SIG-M5 (cell line): ENCODE measurements at places on chromosomes 16 and 17.

- no peak for DNase-seq
Measured at GRCh38 chr16:22123146-22123545, 30.8 kb downstream of the VWA3A start.

GRCh38 chr16:75252946-75253911 is 1.8 kb upstream of the BCAR1 start:
- no peak for DNase-seq

DNA sequence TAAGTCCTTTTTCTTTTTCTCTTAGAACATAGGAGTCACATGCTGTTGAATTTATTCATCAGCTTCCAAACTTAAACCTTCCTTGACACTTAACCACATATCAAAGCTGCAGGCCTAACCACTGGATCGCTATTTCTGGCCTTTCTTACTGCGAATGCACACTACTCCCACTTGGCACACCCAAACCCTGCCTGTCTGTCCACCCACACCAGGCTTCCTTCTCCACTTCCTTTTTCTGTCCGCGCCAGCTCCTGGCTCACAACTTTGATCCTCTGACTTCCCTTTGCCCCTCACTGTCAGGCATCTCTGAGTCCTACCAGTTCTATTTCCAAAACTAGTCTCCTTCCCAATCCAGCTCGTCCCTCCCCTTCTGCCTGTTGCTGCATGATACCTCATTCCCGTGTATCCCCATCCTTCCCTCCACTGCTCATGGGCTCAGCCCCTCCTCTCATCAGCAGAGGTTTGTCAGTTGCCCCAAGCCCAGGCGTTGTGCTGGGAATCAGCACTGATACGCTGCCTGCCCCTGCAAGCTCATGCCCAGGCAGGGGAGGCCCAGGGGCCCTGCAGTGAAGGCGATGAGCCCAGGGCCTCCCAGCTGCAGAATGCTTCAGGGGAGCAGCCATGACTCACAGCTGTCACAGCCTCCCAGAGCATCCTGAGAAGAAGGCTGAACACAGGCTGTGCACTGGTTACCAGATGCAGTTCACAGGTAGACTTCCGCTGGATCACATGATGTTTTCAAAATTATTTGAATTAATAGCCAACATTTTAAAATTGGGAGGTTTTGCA is 179.8 kb downstream of the KATNIP start:
- DNase-seq, result no peak

DNA sequence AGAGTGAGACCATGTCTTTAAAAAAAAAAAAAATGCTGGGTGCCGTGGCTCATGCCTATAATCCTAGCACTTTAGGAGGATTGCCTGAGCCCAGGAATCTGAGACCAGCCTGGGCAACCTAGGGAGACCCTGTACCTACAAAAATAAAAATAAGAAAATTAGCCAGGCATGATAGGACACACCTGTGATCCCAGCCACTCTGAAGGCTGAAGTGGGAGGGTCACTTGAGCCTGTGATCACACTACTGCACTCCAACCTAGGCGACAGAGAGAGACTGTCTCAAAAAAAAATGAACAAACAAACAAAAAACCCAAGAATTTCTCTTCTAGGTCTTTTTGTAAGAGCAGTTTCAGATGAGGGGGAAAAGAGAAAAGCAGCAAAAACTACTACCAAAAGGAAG is 34.6 kb downstream of the NME2 start:
- DNase-seq, result no peak

DNA sequence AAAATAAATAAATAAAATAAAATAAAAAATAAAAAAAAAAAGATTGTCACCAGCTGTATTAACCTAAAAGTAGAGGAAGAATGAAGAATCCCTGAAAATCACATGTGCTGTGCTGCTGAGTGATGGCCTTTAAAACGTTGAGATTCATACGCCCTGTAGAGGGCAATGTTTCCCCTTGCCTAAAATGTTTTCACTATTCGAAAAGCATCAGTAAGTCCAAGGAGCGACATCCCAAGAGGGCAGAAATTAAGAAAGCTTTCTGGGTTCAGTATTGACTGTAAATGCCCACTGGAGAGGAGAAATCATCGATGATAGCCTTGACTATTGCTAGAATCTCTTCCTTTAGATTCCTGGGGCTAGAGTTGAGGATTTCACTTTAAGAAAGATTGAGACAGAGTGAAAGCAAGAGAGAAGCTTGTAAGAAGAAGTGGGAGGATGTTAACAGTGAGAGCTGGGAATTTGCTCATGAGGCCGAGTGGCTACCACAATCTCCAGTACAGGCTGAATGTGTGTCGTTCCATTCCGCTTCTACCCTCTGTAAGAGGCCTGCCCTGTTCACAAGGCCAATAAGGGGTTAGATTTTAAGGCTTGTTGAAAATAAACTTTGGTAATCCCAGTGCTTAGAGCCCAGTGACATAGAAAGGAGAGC is 170.8 kb upstream of the FAM20A start:
- no peak for DNase-seq

- DNase-seq, result no peak
Measured at GRCh38 chr16:85707528-85708095, 18.9 kb upstream of the GINS2 start.

GRCh38 chr16:30644334-30644830 is 6.4 kb upstream of the PRR14 start:
- DNase-seq, result no peak

DNA sequence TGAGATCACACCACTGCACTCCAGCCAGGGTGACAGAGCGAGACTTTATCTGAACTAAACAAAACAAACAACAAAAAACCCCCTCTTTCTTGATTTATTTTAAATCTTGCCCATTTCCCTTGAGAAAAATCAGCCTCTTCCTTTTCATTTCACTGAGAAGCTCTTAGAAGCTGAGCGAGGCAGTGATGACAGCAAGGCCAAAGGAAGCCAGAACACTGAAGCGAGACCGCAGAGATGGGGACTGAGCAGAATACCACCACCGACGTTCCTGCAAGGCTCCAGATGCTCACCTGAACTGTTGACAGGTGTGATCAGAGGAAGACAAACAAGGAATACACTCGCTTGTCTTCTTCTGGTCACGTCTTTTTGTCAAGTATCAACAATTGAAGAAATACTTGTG is 30.5 kb upstream of the IRF8 start:
- no peak for DNase-seq

GRCh38 chr17:57604771-57605674 is 140.1 kb downstream of the CCDC182 start:
- no peak for DNase-seq

DNA sequence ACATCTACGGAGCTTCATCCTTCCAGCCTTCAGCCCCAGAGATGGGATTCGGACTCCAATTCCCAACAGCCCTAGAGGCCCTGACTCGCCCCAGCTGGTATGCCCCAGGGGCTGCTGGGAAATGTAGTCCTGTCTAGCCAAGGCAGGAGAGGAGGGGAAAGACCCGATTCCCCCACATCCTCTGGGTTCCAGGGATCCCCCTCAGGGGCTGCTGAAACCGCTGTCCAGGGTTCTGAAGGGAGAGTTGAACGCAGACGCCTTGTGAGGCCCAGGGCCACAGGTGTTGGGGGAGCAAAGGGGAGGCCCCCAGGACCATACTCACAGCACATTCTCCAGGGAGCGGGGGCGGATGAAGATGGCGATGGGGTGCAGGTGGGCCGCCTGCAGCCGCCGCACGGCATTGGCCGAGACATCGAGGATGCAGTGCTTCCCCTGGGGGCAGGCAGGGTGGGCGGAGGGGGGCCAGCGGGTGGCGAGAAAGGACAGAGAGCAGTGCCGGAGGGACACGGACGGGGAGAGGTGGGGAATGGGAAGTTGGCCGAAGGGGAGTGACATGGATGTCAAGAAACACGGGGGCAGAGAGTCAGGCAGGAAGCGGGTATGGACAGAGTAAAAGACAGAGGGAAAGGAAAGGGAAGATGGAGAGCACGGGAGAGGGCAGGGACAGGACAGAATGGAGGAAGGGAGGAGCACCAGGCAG is 12.6 kb upstream of the ASGR1 start:
- DNase-seq, result no peak

- no peak for DNase-seq
Measured at GRCh38 chr17:62663304-62663703, 35.8 kb downstream of the MRC2 start.

GRCh38 chr17:77320044-77320440 is 179.3 kb downstream of the SEC14L1 start:
- DNase-seq, result no peak

DNA sequence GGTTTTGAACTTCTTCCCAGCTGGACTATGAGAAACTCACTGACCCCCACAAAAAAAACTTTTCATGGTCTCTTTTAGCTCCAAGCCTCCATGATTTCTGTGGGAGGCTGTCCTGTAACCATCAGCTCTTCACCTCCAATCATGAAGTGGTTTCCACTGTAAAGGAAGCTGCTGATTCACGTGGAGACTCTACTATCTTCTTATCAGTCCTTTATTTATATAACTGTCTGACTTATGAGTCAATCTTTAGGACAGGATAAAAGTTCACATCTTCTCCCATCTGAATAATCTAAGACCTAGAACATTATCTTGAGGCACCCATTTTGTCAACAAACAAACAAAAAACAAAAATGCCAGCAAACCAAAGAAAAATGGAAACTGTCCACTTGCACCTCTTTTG is 409.9 kb downstream of the SLC39A11 start:
- DNase-seq, result no peak

- no peak for DNase-seq
Measured at GRCh38 chr16:54690710-54691109, 240.0 kb upstream of the IRX5 start.

DNA sequence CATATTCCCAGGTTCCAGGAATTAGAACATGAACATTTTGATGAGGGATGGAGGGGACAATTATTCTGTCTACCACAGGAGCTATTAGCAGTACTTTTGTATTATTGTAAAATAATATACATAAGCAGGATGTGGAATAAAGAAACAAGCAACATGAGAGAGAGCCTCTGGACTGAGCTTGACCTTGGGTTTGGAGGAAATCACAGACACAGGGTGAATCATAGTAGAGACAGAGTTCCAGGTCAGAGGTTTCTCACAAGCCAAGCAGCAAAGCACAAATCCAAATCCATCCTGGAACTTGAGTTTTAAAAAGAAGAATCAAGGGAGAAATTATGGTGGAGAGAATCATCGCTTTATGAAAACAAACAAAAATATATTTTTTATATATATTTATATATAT is 5.1 kb downstream of the KRT31 start:
- DNase-seq, result no peak

- DNase-seq, result no peak
Measured at GRCh38 chr17:43003542-43004172, 2.9 kb upstream of the IFI35 start.

- DNase-seq, result no peak
Measured at GRCh38 chr17:19345067-19345460, 17.5 kb downstream of the B9D1 start.

DNA sequence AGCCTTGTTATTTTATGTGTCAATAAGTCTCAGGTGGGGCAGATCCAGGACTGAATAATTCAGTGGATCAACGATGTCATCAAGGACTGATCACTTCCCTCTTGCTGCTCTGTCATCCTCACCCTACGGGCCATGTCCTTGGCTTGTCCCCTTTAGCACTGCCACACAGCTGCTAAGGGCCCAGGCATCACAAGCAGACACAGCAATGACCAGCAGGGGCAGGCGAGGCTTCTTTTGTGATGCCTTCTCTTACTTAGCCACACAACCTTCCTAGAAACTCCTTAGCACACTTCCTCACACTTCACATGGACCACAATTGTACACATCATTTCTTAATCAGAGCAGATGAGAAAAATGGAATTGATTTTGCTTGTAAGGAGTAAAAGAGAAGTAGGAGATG is 356.3 kb upstream of the SOX9 start:
- DNase-seq, result no peak

DNA sequence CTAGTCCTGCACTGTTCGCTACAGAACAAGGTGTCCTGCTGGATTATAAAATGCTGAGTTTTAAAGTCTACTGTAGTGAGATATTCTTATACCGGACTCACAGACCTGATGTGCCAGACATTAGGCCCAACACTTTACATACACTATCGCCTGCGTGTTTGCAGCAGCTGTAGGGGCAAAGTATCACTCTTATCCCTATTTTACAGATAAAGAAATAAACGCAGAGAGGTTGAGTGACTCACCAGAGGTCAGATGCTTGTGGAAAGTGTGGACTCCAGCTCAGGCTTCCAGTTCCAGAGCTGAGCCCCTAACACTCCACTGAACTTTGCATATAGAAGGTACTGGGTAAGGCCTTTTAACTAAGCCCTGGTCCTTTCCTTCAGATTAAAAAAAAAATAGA is 47.4 kb downstream of the PLXDC1 start:
- no peak for DNase-seq

DNA sequence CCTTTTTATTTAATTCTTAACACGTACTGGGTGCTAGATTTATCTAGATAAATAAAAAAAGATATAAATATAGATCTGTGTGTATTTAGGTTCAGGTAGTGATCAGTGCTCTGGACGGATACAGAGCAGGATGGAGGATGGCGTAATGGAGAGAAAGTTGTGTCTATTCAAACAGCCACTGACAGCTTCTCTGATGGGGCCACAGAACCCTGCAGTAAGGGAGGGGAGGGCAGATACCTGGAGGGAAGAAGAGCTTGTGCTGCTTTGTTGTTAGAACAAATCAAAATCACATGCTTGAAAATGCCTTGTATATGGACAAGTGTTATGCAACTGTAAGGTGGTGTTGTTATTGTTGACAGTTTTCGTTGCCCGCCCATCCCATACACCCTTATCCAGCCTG is 170.2 kb downstream of the UTP18 start:
- no peak for DNase-seq

DNA sequence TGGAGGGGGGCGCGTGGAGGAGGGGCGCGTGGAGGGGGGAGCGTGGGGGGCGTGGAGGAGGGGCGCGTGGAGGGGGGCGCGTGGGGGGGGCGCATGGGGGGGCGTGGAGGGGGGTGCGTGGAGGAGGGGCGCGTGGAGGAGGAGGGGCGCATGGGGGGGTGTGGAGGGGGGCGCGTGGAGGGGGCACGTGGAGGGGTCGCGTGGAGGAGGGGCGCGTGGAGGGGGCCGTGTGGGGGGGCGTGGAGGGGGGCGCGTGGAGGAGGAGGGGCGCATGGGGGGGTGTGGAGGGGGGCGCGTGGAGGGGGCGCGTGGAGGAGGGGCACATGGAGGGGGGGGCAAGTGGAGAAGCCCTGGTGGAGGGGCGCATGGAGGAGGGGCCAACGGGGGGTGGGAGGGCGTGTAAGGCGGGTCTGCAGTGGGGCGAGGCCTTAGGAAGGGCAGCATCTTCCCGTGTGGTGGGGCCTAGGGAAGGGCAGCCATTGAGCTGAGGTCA is 7.3 kb downstream of the MSLN start:
- DNase-seq, result no peak

GRCh38 chr16:86732621-86733295 is 154.4 kb downstream of the FOXL1 start:
- no peak for DNase-seq

- DNase-seq, result no peak
Measured at GRCh38 chr17:64732336-64733006, 70.4 kb upstream of the SMURF2 start.

DNA sequence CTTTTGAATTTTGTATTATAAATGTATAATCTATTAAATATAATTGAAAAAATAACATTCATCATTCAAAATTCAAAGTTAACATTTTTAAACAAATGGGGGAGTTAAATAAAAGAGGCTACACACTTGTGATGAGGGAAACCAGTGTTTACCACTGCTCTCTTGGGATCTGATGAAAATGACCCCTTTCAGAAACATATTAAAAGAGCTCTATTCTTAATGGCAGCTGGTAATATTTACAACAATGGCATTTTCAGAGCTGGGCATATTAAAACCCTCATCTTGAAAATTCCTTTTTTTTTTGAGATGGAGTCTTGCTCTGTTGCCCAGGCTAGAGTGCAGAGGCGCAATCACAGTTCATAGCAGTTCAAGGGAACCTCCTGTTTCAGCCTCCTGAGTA is 19.3 kb upstream of the FLCN start:
- no peak for DNase-seq

- no peak for DNase-seq
Measured at GRCh38 chr16:54347961-54348360, 61.4 kb upstream of the IRX3 start.

GRCh38 chr16:72937916-72938794 is 109.8 kb downstream of the ZFHX3 start:
- DNase-seq, result no peak
